ENCODE measurements at places on chromosomes 2 and 18. TPM values are rescaled to one million over a fixed set of nuclear protein-coding genes. Genes with fewer than 3 reads are reported as not detected.

SLC25A52 gene
- 0.31 TPM for total RNA-seq

DNA sequence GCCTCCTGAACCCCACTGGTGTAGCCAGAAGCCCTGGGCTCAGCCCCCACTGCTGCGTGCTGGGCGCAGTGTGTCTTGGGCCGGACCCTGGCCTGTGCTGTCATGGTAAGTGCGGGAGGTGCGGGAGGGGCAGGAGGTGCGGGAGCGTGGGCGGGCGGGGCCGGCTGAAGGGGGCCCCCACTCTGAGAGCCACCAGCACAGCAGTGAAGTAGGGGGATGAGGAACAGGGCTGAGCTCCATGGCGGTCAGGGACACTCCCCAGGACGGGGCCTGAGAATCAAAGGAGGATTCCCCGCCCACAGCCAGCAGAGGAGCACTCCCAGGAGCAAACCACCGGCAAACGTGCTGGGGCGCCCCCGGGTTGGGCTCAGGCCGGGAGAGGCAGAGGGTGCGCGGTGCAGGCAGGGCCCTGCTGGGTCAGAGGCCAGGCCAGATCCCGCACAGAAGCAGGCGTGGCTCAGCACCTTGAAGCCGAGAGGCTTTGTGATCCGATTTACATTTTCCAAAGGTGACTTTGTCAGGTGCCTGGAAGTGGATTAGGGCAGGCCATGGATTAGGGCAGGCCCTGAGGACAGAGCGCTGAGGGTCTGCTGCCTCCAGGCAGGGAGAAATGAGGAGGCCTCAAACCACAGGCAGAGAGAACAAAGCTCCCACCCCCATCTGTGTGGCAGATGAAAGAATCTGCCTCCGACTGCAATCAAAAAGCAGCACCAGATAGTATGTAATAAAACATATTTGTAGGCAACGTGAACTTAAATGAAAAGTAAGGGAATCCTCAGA lies 152.0 kb upstream of the RAB6C start:
- DNase-seq: no peak

- peak; percentile 63 for DNase-seq
Measured at GRCh38 chr2:25053041-25053440, 11.2 kb downstream of the EFR3B start.

GRCh38 chr2:135984199-135985017 lies 1.0 kb downstream of the DARS1 start:
- no peak for DNase-seq
